ENCODE measurements at places on chromosomes 4 and X.

DNA sequence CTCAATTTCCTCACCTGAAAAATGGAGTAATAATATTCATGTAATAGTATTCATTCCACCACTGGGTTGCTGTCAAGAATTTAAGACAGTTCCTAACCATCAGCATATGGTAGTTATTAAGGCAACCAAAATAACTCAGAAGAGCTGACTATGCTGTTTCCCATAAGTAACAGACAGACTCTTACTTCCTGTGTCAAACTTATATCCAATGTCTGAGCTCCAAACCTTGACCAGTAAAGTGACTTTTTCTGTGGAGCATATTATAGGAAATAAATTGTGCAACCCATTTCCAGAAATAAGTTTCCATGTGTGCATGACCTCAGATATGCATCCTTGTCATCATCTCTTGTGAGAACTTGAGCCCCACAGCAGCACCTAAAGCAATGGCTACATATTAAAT lies 78.8 kb downstream of the HADH start:
- DNase-seq: no peak

DNA sequence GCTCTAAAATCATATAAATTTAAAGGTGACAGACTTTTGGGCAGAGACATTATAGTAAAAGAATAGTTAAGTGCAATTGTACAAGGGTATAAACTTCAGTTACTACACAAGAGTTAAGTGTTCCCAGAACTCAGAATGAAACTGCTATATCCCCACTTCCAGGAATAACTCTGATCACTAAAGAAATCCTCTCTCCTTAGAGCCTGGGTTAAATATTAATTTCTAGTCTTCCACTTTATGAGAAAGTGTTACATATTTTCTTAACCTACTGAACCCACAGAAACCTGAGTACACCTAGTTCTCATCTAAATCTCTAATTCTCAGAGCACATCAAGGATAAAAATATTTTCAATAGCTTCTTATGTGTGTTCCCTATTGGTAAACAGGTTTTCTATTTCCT lies 99.1 kb upstream of the USP38 start:
- DNase-seq: no peak

GRCh38 chrX:115023139-115023538 lies 5.7 kb upstream of the IL13RA2 start:
- no peak for DNase-seq

- peak; percentile 1 for DNase-seq
Observed at GRCh38 chr4:159305129-159305528, 202.2 kb downstream of the RAPGEF2 start.

GRCh38 chr4:123990310-123990870 lies 593.8 kb downstream of the SPRY1 start:
- no peak for DNase-seq

DNA sequence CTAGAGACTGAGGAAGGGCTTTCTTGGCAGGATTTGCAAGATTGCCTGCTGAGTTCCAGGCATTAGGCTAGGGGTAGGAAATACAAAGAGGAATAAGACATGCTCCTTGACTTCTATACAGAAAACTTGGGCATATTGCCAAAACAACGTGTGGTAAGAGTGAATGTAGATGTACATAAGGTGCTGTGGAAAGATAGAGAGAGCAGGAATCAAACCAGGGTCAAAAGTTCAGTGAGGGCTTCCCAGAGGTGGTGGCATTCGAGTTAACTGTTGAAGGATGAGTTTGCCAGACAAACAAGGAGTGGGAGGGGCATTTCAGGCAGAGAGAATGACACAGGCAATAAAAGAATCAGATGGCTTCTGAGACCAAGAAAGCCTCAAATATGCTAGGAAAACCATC lies 187.9 kb downstream of the KDR start:
- DNase-seq: no peak

DNA sequence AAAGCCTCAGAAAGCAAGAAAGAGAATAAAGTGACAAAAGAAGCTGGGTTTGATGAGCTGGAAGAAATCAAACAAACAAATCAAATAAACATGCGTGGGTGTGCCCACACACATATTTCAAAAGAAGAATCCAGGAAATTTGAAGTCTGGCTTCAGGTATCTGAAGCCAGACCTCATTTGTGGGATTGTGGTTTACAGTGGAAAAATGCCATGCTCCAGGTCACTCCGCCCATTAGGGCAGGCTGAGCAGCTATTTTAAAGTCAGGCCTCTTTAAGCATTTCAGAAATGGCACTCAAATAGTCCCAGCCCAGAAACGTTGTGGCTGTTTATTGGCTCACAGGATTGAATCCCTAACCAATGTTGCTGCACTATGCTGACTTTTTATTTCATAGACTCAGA lies 226.1 kb upstream of the F9 start:
- DNase-seq: no peak

DNA sequence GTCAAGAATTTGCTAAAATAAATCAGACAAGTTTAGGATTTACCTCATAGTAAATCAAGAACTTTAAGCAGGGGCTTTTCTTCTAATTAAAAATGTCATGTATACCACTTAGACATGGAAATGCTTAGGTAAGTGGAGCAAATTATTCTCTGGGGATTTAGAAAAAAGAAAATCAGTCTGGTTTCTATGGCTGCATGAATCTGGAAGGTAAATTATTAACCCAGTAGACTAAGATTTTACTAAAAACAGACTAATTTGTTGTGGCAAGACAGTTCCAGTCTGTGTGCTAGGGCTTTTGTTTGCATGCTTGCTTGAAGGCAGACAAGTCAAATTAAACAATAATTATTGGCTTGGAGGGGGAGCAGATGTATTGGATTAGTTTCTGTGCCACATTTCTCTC lies 140.6 kb downstream of the TBL1X start:
- no peak for DNase-seq

DNA sequence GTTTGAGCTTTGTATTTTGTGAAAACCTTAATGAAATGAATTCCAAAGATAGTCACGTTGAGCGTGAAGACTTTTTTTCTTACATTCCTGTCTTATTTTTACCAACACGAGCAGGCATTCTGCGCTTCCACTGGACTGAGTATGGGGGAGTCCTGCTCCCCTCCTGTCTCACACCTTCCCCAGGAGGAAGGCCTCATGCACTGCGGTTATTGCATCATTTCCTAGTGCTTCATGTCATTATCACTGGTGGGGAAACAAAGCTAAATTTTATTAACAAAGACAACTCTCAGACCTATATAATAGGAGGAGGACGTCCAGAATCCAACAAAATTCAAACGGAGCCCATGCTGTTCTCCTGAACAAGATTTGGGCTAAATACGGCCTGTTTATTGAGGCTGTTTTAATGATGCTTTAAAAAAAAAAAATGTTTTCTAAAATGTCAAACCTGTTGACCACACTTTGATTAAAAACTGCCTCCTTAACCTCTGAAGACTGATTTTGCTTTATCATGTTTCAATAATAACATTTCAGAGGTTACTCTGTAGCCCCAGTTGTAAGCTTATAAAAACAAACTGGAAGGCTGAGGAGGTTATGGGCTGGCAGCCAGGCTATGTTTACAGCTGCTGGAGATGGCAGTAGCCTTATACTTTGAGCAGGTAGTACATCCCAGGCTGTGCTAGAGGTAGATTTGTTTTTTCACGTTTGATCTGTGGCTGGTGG lies 118.0 kb downstream of the SOWAHB start:
- no peak for DNase-seq

GRCh38 chr4:93852680-93853079 lies 24.1 kb downstream of the ATOH1 start:
- no peak for DNase-seq

DNA sequence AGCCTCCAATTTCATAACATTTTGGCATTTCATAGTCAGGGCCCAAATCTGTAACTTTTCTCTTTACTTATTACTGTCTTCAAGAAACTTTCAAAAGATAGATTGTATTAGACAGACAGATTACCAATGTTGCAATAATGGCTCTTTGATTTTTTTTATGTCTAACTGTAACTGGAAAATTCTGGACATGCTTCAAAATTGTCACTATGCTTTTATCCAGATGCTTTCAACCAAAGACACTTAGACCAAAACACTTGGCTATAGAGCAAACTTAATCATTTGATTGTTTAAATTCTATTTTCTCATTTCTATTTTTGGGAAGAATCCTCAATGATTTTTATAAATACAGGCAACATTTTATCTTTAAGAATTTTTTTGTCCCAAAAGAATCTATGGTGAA lies 10.4 kb downstream of the ZXDA start:
- no peak for DNase-seq

DNA sequence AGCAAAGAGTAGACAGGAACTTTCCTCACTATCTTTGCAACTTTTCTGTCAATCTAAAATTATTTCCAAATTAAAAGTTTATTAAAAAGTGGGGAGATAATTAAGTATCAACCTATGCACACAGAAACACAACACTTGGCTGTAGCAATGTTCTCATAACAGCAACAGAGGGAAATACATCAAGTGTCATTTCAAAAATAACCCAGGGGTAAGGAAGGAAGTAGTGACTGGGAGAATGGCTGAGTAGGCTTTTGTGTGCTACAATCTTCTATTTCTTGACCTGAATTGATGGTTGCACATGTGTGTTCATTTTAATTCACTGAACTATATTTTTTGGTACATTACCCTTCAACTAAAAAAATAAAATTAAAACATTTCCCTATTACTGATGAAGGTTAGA lies 67.5 kb downstream of the ABCG2 start:
- DNase-seq: no peak

DNA sequence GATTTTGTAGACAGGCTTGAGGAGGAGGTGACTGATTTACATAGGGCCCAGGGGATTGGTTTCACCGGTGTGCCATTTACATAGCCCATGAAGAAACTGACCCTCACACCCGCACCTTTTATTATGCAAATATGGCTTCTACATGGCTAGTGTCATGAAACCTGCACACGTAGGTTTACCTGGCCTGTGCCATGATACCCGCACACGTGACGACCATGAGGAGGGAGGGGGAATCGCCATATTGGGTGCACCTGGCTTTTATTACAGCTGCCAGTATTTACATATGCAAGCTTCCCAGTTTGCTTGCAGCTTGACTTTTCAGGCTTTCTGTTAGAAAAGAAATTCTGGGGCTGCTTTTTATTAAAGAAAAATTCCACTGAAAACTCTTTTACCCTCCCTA lies 359.7 kb downstream of the ADAM29 start:
- no peak for DNase-seq

DNA sequence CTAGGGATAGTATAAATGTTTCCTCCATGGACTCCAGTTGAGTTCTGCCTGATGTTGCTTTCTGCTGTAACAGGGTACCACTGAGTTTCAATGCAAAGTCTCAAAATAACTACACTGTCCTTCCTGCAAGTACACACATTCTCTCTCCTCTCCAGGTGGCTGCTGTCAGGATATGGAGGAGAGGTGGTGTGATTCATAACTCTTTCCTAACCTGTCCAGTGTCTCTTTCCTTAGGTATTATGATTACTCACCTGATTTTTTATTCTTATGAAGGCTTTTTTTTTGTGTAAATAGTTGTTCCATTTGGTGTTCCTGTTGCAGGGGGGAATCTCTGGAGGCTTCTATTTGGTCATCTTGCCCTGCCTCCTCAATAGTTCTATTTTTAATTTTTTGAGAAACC lies 39.8 kb upstream of the POF1B start:
- DNase-seq: no peak

DNA sequence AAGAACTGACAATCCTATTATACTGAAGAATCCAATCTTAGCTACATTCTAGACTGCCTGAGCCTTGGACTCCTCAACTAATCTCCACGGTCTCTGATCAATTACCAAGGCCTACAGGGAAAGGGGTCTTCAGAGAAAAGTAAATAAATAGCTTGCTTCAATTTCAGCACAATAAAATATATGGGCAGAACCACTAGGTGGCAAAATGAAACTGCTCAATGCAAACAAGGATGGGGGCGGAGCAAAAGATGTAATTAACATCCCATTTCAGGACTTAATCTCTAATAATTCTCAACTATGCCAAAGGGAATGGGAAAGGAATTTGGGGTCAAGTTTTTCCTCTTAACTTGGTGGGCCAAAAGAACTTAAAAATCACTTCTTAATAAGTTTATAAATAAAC lies 78.4 kb upstream of the MAP3K15 start:
- peak; percentile 11 for DNase-seq

DNA sequence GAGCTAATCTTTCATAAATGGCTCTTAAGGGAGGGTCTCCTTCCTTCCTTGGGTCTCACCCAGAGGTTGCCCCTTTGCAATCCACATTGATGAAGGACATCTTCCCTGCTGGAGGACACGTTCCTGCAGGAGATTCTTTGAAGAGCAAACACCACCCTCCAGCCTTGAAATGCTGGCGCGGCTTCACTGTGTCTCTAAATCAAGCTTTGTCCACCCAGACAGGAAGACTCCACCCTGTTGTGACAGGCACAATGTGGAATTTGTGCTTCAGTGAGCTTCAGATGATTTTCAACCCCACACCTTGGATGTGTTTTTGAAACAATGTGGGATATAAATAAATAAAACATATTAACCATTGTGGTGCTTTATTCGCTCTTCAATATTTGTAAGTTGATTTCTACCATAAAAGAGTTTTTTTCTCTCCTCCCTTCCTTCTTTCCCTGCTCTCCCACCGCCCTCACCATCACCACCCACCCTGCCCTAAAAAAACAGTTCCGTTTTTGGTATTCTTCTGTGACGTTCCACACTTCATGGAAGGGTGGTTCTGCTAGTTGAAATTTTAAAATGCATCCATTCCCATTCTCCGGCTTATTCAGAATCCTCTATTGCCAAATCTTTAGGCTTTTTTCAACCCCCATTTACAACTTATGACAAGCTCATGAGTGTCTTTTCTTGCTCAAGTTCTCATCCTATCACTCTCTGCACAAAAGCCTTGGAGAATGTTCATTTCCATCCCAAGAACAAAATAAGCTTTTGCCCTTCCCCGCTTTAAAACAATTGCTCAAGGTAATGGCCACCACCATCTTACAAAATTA lies 264.3 kb downstream of the RAPGEF2 start:
- DNase-seq: no peak

DNA sequence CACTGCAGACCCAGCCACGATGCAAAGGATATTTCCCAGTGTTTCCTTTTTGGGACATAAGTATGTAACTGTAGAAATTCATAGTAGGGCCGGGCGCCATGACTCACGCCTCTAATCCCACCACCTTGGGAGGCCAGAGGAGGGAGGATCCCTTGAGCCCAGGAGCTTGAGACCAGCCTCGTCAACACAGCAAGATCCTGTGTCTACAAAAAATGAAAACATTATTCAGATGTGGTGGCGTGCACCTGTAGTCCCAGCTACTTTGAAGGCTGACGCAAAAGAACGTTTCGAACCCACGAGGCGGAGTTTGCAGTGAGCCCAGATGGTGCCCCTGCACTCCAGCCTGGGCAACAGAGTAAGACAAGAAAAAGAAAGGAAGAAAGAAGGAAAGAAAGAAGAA lies 49.2 kb downstream of the CRLF2 start:
- no peak for DNase-seq

DNA sequence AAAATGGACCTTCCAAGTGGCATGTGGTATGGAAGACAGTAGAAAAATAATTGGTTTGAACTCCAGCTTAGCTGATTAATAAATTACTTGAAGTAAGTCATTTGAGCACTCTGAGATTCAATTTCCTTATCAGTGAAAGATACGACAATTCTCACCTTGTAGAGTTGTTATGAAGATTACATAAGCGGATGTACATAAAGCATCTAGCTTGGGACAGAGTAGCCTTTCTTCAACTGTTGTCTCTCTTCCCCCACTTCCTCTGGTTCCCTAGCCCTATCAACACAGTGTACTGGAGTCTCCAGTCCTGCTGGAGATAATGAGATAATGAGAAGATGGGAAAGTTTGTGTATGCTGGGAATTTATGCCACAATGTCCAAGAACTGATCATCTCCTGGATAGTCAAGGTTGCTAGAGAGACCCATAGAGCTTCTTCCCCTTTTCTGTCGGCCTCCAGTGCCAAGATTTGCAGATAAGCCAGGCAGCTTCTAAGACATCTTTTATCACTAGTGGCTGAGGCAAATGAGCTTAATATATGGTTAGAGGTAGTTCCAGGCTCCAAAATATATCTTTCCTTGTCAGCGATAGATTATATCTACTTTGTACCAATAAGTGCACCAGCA lies 33.9 kb downstream of the VSIG4 start:
- DNase-seq: no peak
